NCI-H1417 treated with DMSO at 0.1 percent for 48 hours (cell line): ENCODE measurements at places on chromosomes 3 and 15.

- DNase-seq, result no peak
Observed at GRCh38 chr3:42701371-42702065, 1.1 kb downstream of the HHATL start.

DNA sequence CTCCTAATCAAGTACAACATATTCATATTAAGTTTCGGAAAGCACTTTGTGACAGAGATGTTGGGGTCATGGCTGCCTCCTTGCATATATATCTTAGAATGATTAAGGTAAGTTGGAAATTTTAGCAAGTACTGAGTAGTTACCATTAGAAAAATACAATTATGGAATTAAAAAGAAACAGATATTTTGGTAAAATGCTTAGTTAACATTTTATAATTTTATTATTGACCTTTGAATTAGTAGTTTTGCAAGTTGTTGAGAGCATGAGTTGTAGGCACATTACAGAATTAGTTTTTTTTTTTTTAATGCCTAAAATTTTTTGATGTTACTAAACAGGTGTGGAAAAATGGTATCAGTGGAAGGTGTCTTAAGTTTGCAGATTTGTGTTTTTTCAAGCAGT lies 20.6 kb downstream of the AP4E1 start:
- no peak for DNase-seq

DNA sequence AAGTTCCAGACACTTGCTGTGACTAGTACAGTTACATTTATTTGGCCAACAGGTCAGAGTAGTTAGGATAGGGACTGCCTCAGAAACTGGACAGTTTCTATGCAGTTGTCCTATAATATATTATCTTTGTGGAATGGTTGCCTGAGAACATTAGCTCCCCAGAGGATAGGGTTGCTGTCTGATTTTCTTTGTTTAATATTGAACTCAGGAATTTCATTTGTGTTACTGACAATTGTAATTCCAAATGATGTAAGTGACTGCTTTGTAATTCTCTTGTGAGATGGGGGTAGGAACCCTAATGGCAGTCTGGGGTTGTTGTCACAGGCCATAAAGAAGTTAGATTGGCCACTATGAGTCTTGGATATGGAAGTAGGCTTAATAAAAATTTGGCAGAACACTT lies 2.2 kb downstream of the NXPE3 start:
- no peak for DNase-seq

GRCh38 chr3:17009826-17010225 lies 125.1 kb downstream of the PLCL2 start:
- DNase-seq, result no peak
